ENCODE measurements at places on chromosomes 3 and 15.

DNA sequence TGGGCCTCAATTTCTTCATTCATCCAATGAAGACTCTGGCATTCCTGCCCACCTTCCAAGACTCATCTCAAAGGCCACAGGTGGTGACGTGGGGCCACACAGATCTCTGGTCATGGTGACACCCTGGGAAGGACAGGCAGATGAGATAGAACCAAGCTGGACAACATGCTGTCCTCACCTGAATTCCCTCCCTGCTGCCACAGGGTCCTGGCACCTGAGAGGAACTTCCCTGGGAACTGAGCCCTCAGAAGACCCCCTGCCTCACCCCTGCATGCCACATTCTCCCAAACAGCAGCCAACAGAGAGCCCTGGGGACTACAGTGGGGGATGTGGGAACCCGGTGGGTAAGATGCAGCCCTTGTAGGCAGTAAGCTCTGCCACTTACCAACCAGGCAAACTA is 10.7 kb downstream of the KLF15 start:
- DNase-seq = no peak

DNA sequence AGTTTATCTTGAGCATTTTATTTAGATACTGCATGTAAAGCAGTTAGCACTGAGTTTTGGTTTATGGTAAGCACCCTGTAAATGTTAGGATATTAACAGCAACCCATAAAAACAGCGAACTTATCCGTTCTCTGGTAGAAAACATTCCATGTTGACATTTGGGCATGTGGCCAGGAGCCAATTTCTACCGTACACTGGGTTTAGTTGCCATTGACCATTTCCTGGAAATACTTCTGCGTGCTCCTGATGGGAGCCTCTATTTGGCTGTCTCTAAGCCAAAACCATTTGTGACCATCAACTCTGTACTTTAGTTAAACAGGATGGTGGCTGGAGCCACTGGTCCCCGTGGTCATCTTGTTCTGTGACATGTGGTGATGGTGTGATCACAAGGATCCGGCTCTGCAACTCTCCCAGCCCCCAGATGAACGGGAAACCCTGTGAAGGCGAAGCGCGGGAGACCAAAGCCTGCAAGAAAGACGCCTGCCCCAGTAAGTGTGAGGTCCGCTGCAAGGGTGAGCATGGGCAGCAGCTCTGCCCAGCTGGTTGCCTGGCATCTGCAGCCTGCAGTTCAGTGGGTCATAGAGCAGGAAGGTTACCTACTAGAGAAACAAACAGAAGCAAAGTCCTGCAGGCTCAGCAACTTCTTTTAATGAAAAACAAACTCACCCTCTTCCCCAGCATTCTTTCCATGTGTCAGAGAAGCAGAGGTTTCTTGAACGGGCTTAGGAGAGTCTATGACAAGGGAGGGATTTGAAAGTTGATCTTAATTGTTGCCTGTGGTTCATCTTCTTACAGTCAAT is 7.1 kb downstream of the THBS1 start:
- DNase-seq = no peak

DNA sequence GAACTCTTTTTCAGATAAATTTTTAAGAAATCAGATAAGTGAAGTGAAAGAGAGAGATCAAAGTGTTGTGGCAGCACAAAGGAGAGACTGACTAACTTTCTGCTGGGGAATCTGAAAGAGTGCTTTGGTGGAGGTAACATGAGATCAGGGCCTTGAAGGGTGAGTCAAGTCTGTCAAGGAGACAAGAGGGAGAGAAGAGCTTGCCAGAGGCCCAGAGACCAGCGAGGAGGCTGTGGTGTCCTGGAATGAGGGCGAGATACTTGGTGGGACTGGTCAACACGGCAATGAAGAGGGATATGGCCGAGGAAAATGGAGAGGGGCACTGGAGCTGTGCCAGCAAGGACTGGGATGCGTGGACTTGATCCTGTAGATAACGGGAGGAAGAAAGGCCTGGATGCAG is 4.6 kb downstream of the TADA3 start:
- DNase-seq = no peak

DNA sequence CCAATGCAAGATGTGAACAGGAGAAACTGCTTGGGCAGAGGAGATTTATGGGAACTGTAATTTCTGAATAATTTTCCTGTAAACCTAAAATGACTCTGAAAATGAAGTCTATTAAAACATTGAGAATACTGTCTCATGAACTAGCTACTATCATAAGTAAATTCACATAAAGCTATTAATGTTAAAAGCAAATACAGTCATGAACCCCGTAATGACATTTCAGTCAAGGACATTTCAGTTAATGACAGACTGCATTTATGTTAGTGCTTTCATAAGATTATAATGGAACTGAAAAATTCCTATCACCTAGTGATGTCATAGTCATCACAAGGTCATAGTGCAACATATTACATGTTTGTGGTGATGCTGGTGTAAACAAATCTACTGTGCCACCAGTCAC is 17.2 kb downstream of the CBLB start:
- no peak for DNase-seq

GRCh38 chr3:25313286-25313685 is 114.8 kb upstream of the RARB start:
- DNase-seq = no peak

- no peak for DNase-seq
Observed at GRCh38 chr3:87307805-87308204, 31.4 kb upstream of the POU1F1 start.

DNA sequence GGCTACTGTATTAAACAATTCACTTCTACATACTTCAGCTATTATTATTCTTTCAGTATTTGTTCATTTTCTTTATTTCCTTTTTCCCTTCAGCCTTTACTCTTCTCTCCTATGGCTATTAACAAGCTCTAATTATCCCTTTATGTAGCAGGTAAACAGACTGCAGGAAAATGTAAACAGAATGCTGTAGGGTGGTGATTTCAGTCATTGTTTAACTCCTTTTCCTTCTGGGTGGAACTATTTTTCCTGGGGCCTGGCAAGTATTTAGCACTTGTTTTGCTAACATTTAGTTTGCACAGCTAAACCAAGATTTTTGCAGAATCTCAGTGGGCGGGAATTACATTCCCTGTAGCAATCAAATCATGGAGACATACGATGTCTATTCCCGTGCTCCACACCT is 14.4 kb downstream of the RARB start:
- no peak for DNase-seq
